ENCODE measurements at places on chromosomes 4 and X.
A peak's percentile ranks its signal among the peaks of the same experiment; 100 is the strongest.

GRCh38 chr4:186684889-186685309 is 38.8 kb downstream of the FAT1 start:
- DNase-seq, result no peak

DNA sequence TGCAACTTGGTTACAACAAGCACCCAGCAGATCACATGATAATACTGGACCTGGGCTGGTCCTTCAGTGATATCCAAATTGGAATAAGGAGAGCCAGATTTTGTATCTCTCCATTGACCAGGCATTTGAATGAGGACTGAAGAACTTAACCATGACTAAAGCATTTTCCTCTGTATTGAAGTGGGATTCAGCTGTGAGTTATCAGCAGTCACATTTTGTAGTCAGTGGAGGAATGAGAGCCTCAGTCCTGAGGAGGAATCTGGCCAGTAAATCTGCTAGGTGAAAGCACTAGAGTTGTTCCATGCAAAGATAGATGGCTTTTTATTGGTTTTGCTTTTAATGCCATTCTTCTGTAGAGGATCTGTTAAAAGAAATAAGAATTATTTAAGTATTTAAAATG is 1506.0 kb downstream of the PCDH7 start:
- no peak for DNase-seq

- no peak for DNase-seq
Measured at GRCh38 chr4:53644607-53645006, 53.3 kb upstream of the LNX1 start.

GRCh38 chr4:185883591-185883990 is 71.6 kb upstream of the SORBS2 start:
- DNase-seq, result no peak

GRCh38 chr4:4182835-4183568 is 43.7 kb downstream of the OTOP1 start:
- peak; percentile 3 for DNase-seq

- peak; percentile 28 for DNase-seq
Measured at GRCh38 chr4:89482251-89482650, 174.7 kb upstream of the GPRIN3 start.

- DNase-seq, result no peak
Measured at GRCh38 chr4:100016191-100016590, 66.1 kb upstream of the H2AZ1 start.

GRCh38 chr4:87506974-87507701 is 22.0 kb downstream of the SPARCL1 start:
- peak; percentile 85 for DNase-seq
